ENCODE measurements at places on chromosomes 1 and 21. TPM values are rescaled to one million over a fixed set of nuclear protein-coding genes. Genes with fewer than 3 reads are reported as not detected.

The ANGPTL1 gene
- 2.1 TPM for total RNA-seq

The LCE7A gene
- total RNA-seq: not detected

The NGF gene
- total RNA-seq: 7.9 TPM

The SLC44A5 gene
- 0.25 TPM for total RNA-seq

The TBX19 gene
- 0.33 TPM for total RNA-seq

The PGM1 gene
- 109 TPM for total RNA-seq

The OR2T11 gene
- not detected for total RNA-seq

The UTS2 gene
- not detected for total RNA-seq

The ST6GALNAC3 gene
- total RNA-seq: 0.44 TPM

The MROH9 gene
- total RNA-seq: under 0.01 TPM

The FAM177B gene
- not detected for total RNA-seq

The CD101 gene
- under 0.01 TPM for total RNA-seq

The TNNI3K gene
- total RNA-seq: not detected

The AMY1A gene
- not detected for total RNA-seq

Data from uterine smooth muscle cell (primary cell).